ENCODE measurements at places on chromosomes 2 and 18.

DNA sequence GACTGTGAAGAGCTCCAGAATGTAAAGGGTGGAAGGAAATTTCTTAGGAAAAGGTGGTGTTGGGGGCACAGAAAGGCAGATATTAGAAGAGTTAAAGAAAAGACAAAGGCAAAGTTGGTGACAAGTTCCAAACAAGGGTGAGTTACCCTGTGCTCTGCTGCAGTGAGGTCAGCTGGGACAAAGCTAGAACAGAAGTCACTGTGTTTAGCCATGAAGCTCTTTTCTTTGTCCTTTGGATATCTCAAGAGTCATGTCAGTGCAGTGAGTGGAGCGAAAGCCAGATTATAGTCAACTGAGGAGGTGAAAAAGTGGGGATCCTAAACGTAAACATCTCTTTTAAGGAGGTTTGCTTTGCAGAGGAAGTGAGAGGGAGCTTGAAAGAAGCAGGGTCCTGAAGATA, 187.8 kb upstream of the ALPP start:
- DNase-seq = no peak

- no peak for DNase-seq
Observed at GRCh38 chr2:227153758-227154486, 10.1 kb downstream of the COL4A4 start.

DNA sequence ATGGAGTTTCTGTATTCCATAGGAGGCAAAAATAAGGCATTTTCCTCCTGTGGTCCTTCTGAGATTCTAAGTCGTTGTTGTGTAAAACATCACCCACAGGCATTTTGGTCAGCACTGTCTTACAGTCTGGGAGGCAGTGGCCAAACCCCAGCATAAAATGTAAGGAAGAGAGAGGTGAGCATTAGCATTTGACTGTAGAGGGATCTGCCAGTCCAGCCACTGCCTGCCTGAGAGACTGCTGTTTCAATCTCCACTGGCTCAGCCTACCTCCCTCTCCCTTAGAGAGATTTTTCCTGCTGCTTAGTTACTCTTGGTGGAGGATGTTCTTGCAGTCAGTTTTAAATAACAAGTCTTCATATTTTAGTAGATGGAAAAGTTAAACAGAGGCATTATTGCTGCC, 77.0 kb downstream of the ARHGEF33 start:
- DNase-seq = no peak

DNA sequence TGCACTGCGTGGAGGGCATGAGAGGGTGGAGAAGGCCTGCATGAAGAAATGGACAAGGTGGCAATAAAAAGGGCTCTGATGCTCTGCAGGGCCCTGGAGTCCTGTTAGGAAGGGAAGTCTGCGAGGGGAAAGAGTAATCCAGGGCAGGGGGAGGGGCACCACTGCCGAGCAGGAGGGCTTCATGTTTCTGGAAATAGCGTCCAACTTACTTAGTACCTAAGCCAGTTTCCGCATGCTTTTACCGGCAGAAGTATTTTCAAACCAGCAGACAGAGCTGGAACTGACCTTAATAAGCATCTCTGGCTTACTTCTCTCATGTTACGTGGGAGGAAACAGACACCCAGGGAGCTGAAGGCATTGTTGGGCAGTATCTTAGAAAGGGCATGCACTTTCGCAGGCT, 156.7 kb downstream of the GALNT14 start:
- DNase-seq = no peak
